ENCODE measurements at places on chromosomes 6 and 20. TPM values are rescaled to one million over a fixed set of nuclear protein-coding genes. Genes with fewer than 3 reads are reported as not detected.

PCK1 gene
- total RNA-seq = 6.3 TPM

KCNQ2 gene
- total RNA-seq = 0.96 TPM

DNA sequence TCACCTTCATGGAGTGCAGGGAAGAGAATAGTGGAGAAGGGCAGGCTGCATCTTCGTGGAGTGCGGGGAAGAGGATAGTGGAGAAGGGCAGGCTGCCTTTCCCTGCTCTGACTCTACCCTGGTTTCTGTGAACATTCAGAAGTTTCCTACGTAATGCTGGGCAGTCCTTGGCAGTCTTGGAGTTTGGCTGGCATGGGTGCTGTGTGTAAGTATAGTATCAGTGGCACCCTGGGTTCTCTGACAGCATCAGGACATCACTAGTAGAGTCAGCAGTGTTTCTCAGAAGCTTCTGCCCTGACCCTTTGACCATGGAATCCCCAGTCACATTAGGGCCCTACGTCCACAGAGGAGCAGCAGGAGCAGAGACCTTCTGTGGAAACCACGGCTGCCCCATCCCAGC is 352.9 kb downstream of the NRN1 start:
- DNase-seq = no peak

DNA sequence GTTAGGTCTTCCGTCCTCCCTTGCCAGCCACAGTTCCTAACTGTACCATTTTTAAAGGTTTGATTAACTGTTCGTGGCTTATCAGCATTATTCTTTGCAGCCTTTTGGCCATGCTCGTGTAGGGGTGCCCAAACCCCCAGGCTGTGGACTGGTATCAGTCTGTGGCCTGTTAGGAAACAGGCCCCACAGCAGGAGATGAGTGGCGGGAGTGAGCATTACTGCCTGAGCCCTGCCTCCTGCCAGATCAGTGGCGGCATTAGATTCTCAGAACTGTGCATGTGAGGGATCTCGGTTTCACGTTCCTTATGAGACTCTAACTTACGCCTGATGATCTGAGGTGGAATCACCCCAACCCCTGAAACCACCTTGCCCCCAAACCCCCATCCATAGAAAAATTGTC is 79.3 kb downstream of the TBC1D7 start:
- no peak for DNase-seq

DNA sequence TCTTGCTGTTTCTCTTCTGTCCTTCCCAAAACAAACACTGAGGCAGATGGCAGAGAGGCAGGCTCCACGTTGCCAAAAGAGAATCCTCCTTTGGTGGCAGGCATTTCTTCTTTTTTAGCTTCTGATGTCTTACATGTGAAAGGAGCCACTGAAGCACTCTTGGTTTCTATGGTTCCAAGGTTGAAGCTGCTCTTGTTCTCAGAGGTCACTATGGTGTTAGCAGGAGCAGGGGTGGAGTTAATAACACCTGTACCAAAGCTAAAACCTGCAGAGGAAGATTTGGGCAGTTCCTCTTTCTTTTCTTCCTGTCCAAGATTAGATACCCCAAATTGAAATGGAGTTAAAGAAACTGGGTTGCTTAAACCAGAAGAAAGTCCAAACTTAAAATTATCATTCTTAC is 28.8 kb downstream of the FAM8A1 start:
- no peak for DNase-seq

DNA sequence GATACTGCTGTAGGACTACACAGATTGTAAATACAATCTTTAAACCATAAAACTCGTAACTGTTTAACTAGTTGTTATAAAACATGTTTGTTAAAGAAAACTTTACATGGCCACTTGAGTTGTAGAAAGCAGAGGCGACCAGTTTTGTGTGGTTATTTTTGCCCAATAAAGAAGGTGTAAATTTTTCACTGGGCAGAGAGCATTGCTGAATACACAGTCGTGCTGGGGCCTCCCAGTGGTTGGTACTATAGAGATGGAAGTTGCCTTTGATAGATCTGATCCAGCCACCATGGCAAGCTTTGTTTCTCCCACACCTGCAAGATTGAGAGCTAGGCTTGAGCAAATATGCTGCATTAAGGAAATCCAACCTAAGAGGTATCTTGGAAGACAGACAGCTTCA is 34.0 kb upstream of the YWHAB start:
- DNase-seq = no peak

DNA sequence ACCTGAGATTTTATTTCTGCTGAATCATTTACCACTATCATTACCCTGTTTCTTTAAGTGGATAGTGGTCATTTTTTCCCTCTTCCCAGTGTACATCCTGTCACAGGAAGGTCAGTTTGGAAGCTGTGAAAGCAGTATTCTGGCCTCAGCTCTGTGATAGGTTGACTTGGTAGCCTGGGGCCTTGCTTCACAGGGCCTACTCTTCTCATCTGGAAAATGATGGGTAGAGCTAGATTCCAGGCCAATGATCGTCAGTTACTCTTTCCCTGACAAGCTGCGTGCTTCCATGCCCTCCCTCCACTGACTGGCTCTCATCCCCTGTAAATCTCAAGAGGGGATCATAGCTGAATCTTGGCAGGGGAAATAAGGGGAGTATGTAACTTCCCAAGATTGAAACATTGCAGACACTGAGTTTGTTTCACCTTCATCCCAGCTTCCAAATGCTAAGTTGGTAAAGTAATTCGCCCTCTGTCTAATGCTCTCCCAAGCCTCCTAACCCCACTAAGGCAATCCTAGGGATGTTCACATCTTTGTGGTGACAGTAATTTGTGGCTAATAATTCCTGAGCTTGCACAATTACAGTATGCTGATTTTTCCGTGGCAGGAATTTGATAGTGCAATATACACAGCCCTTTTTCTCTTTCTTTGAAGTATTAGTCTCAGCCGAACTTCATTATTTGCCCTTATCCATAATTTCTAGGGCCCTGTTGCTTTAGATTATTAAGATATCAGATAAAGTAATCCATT is 51.2 kb downstream of the VAPB start:
- peak; percentile 90 for DNase-seq

DNA sequence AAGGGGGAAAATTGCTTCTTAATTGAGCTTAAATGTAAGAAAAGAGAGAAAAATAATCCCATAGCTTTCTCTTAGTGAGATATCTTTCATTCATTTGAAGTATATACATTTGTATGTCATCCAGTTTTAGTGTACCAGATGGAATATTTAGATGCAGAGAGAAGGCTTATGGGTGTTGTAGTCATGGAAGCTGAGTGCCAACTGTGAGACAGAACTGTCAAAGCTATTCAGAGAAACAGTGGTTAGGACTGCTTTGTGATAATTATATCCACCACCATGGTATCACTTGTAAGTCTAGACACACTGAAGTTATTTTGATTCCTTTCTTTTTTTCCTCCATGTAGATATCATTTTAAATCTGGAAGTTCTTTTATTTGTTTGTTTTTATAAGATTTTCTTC is 524.3 kb upstream of the EPHA7 start:
- DNase-seq = no peak

- no peak for DNase-seq
Measured at GRCh38 chr6:22326500-22326899, 29.7 kb upstream of the PRL start.

GRCh38 chr6:134029495-134030455 is 22.6 kb downstream of the SLC2A12 start:
- DNase-seq = no peak

- DNase-seq = no peak
Measured at GRCh38 chr20:54559890-54560289, 84.5 kb downstream of the DOK5 start.

GRCh38 chr6:86331265-86331840 is 606.0 kb upstream of the HTR1E start:
- peak; percentile 63 for DNase-seq

GRCh38 chr6:30787954-30788353 is 43.6 kb upstream of the IER3 start:
- DNase-seq = peak; percentile 71

DNA sequence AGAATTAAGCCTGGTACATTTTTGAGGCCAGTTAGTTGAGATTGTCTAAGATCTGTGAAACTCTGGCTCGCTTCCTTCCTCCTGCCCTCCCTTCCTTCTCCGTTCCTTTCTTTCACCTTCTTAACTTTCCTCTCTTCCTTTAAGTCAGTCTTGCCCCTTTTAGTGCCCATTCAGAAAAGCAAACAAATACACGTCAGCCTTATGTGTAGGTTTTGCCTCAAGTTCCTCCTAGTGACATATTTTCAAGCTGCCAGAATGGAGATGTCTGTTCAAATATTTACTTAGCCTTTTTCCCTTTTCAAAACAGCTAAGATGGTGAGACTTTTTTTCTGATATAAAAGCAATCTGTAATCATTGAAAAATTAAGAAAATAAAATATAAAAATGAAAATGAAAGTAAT is 178.4 kb downstream of the FARS2 start:
- no peak for DNase-seq

DNA sequence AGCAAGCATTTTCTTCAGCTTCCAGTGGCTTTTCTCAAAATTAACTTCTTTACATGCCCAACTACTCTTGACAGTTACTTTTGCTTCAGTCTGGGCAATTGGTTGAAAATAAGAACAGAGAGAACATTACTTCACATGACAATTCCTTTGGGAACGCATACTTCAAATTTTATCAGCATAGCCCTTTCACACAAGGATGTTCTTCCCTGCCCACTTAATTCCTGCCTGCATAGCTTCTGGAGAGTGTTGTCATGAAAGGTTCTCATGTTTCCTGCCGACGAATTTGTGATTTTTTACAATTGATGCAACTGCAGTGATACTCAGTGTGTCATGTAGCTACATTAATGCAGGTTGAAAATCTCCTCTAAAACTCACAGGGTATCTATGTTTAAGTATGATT is 22.0 kb upstream of the SNRNP48 start:
- peak; percentile 27 for DNase-seq

- peak; percentile 65 for DNase-seq
Measured at GRCh38 chr6:12296255-12296573, 6.1 kb downstream of the EDN1 start.

- no peak for DNase-seq
Measured at GRCh38 chr20:20752712-20753111, 40.3 kb upstream of the RALGAPA2 start.

DNA sequence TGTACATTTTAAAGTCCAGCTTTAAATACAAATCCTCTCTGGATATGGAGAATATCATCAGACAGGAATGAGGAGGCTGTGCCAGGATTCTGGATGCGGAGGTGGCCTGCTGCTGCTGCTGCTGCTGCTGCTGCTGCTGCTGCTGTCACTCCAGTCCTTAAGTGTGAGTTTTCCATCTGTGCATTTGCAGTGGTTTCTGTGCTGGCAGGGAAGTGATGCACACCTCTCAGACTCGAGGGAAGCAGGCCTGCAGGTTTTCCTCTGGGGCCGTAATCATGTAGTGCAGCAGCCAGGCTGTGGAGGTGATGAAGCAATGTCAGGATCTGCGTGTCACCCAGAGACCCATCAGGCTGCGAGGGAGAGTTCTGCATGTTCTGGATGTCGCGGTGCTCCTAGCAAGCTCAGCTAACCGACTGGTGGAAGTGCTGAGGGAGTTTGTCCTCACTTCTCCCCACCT is 32.0 kb downstream of the CFAP61 start:
- peak; percentile 80 for DNase-seq

DNA sequence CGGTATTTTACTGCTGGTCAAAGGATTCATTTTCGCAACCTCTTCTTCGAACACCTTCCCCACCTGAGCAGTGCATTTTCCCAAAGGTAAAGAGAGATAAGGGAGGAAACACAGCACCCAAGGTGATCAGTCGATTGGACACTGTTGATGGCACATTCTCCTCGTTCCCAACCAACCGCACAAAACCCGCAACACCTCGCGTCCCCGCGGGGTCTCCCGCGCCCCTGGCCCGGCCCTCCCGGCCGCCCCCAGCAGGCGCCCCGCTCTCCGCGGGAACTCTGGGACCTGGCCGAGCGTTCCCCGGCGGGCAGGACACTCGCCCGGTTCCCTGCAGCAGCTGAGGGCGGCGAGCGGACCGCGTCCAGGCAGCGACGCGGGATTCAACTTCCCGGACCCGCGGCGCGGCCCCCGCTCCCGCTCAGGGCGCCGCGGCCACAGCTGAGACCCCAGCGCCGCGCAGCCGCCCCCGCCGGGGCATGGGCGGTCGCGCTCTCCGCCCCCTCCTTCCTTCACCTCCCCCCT is 506 bp downstream of the RGS17 start:
- DNase-seq = no peak

Data from umbilical cord (tissue), 2 donors.